ENCODE measurements at places on chromosomes 7 and 10.

DNA sequence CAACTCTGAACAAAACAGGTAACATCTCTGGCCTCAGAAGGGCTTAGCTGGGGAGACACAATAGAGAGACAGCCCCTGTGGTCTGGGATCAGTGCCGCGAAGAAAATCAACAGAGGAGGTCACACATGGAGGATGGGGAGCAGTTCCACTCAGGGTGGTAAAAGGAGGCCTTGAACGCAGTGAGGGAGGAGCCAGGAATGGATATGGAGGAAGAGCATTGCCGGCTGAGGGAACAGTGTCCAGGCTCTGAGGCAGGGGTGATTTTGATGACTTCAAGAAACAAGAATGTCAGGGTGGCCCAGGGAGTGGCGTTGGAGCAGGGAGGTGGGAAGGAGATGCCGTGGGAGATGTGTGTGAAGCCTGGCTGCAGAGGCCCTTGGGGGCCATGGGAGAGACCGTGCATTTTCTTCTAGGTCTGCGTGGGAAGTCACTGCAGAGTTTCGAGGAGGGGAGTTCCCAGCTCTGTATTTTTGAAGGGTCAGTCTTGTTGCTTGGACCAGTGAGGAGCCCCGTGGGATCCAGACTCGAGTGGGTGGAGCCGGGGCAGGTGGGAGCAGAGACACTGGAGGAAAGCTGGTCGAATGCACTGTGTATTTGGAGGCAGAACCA is 35.7 kb upstream of the SH2D4B start:
- no peak for DNase-seq

DNA sequence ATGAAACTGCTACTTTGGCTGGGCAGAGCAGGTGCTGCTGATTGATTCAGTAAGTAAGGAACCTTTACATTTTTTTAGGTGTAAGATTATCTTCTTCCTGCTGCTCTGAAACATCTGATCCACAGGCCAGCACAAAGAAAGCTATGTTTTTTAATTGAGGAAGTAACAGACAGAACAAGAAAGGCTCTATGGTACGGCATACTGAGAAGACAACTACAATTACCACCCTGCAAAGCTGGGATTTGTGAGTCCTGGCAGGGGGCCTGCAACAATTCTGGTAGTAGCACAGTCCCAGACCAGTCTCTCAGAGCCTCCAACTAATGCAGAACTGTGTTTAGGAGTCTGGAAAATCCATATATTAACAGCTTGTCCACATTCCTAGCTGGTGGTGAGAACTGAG is 103.0 kb upstream of the LRRTM3 start:
- DNase-seq, result peak; percentile 75

DNA sequence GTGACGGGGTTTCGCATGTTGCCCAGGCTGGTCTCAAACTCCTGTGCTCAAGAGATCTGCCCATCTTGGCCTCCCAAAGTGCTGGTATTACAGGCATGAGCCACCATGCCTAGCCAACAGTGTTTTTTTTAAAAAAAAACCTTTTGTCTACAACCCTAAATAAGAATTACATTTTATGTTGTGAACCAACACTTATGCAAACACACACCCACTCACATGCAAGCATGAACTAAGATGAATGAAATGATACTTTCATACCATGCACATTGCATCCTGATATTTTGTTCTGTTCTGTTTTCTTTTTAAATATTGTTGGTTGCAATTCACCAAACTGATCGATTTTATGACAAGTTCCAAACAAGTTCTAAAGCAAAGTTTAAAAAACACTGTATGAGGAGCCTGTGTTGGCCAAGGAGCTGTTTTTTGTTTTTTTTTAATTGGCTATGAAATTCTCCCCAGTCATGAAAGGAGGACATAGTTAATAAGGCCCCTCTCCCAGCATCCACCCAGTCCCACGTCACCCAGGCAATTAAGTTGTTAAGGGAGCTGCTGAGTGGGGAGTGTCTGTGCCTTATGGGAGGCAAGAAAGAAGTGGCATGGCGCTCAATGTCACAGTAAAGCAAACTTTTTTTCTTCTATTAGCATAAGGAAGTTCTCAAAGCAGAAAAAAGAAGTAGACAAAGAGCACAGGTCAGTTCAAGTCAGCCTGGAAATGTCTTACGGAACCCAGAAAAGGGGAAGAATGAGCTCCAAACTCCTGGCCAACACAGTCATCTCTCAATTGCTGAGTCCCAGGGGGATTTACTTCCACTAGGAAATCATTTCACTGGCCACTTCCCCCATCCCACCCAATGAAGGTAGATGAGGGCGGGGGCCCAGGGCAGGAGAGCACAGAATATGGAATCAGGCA is 50.1 kb downstream of the NOD1 start:
- DNase-seq, result no peak

GRCh38 chr10:18162021-18162627 is 21.9 kb downstream of the CACNB2 start:
- DNase-seq, result no peak

All from spinal cord (tissue), 10 donors.